ENCODE measurements at places on chromosomes 6 and 20.

GRCh38 chr20:35618263-35619131, 2.9 kb downstream of the SPAG4 start:
- no peak for DNase-seq

GRCh38 chr6:90406957-90407356, 110.3 kb upstream of the BACH2 start:
- no peak for DNase-seq

DNA sequence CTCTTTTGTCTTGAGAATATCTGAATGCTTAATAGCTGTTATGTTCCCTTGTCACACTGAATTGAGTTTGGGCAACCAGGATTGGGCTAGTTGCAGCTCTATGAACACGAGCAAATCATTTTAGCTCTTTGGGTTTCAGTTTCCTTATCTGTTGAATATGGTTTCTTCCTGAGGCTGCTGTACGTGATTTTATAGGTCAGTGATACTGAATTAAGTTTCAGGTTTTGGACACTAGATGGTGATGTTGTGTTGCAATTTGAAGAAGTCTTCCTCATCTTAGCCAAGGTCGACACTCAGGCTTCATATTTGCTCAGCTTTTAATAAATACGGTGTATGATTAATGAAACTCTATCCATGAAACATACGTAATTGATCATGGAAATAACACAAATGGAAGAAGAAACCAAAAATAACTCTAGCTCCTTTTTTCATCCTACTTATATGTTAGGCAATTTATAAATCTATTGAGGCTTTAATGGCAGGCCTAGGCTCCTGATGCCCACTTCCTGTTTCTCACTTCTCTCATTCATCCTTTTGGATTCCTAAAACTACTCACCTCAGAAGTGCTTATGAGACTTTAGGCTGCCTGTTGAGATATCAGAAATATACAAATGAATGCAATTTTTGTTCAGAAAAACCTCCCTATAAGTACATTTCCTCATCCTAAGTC, 354.1 kb upstream of the MAP3K7 start:
- DNase-seq: peak; percentile 77

DNA sequence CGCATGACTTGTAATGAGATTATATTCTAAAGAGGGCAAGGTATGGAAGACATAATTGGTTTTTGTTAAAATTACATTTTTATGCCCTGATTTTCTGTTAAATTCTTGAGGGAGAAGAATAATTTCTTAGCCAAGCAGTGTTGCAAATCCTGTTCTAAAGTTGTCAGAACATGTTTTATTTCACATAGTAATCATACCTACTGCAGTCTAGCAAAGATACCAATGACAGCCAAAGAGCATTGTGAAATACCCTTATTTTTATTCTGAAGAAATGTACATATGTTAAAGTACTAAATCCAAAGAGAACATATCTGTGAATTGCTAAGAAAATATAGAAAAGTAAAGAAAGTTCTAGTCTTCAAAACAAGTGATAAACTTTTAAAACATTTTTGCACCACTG, 39.6 kb upstream of the SMIM8 start:
- DNase-seq: no peak

DNA sequence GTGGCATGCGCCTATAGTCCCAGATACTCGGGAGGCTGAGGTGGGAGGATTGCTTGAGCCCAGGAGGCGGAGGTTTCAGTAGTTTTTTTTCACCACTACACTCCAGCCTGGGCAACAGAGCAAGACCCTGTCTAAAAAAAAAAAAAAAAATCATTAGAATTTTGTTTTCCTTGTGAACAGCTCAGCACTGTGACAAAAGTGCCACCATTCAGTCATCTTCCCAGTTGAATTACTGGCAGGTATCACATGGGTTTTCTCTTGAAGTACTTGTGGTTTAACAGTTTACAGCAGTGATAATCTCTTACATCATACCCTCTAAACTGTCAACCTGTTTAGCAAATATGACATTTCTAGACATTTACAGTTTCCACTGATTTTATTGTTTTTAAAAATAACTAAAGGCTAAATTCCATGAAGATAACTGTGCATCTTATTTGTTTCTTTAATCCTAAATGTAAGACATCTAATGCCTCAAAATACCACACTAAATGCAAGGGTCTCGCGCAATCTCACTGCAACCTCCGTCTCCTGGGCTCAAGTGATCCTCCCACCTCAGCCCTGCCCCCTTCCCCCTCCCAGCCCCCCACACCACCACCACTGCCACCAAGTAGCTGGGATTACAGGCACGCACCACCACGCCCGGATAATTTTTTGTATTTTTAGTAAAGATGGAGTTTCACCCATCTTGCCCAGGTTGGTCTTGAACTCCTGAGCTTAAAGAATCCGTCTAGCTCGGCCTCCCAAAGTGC, 7.0 kb downstream of the TRPC4AP start:
- no peak for DNase-seq

DNA sequence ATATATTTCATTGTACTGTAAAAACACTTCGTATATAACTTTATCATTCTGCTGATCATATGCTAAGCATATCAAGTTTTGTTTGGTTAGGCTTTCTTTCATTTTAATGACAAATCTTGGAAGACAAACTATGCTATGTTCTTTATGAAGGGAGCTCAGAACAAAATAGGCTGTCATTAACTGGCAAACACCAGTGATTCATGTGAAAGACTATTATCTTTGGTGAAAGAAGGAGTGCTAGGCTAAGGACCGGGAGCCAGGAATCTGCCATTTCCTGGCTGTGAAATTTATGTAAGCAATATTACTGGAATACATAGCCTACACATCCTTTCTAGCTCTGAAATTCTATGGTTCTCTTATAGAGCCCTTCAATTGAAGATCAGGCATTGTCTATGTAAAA, 136.2 kb upstream of the CCN2 start:
- DNase-seq: peak; percentile 60

DNA sequence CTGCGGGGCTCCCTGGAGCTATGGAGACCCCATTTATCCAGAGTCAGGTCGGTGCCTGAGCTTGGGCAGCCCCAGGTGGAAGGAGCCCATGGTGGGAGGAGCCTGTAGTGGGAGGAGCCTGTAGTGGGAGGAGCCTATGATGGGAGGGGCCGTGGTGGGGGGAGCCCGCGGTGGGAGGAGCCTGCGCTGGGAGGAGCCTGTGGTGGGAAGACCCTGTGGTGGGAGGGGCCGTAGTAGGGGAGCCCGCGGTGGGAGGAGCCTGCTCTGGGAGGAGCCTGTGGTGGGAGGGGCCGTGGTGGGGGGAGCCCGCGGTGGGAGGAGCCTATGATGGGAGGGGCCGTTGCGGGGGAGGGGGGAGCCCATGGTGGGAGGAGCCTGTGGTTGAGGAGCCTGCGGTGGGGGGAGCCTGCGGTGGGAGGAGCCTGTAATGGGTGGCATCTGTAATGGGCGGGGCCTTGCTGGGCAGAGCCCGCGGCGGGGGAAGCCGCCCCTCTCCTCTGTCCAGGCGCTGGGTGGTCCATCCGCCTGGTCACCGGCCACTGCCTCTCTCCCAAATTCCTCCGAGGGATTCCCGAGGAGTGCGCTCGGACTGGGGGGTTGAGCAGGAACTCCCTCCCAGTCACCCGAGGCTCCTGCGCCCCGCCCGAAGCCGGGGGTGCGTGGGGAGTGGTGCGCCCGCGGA, 567 bp upstream of the FNDC11 start:
- DNase-seq: peak; percentile 67

GRCh38 chr20:52830598-52830997, 141.6 kb upstream of the TSHZ2 start:
- peak; percentile 3 for DNase-seq
